Suppressor macrophage treated with lipopolysaccharide for 1 hour (primary cell): ENCODE measurements at places on chromosomes 7 and 10.

GRCh38 chr7:27204851-27205322 is 5.0 kb upstream of the HOXA13 start:
- DNase-seq, result no peak

GRCh38 chr10:2985729-2986232 is 81.6 kb upstream of the PFKP start:
- peak; percentile 24 for DNase-seq

GRCh38 chr7:100629117-100629716 is 12.1 kb downstream of the TFR2 start:
- DNase-seq, result peak; percentile 60

GRCh38 chr7:18119985-18120384 is 92.3 kb upstream of the PRPS1L1 start:
- no peak for DNase-seq

GRCh38 chr7:28081016-28081415 is 99.6 kb downstream of the JAZF1 start:
- DNase-seq, result no peak

DNA sequence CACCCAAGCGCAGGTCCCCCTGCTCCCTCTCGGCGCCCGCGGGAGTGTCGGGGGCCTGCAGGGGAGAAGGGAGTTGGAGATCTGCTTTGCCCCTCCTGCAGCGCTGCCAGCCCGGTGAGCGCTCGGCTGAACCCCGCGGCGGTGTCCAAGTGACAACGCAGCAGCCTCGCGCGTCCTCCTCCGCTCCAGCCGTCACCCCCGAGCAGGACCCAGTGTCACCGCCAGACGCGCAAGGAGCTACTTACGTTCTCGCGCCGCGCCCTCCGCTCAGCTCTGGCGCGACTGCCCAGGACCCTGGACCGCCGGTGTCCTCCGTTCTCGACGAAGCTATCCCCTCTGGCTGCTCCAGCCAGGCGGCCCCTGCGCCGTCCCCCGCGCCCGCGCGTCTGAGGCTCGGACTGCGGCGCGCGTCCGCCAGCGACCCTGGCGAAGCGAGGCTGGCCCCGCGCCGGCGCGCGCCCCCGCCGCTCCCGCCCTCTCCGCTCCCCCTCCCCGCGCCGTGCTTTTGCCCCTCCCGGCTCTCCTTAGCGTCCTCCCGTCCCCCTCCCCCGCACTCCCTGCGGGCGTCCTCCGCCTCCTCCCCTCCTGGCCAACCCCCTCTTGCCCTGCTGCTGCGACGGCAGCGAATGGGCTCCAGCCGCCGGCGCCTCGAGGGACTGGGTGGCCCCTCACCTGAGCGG is at the start of gene NRCAM:
TSS of gene NRCAM (minus strand) at position 439 of the 680 bp plus-strand sequence. CDS start 216,372 bp downstream, outside the sequence.
- peak; percentile 58 for DNase-seq

GRCh38 chr7:22586101-22586785 is 86.3 kb upstream of the STEAP1B start:
- no peak for DNase-seq

DNA sequence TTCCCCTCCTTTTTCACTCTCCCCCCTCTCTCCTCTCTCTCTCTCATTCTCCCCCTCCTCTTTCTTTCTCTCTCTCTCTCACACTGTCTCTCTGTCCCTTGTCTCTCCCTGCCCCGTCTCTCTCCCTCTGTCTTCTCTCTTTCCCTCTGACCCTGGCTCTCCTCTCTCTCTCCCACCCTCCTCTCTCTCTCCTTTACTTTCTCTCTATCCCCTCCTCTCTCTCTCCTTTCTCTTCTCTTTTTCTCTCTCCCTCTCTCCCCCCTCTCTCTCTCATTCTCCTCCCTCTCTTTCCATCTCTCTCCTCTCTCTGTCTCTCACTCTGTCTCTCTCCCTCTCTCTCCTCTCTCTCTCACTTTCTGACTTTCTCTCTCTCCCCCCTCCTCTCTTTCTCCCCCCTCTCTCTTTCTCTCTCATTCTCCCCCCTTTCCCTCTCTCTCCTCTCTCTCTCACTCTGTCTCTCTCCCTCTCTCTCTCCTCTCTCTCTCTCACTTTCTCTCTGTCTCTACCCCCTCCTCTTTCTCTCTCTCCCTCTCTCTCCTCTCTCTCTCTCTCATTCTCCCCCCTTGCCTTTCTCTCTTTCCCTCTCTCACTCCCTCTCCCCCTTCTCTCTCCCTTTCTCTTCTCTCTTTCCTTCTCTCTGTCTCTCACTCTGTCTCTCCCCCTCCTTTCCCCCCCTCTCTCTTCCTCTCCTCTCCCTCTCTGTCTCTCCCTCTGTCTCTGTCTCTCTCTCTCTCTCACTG is 18.9 kb upstream of the VPS37D start:
- no peak for DNase-seq

DNA sequence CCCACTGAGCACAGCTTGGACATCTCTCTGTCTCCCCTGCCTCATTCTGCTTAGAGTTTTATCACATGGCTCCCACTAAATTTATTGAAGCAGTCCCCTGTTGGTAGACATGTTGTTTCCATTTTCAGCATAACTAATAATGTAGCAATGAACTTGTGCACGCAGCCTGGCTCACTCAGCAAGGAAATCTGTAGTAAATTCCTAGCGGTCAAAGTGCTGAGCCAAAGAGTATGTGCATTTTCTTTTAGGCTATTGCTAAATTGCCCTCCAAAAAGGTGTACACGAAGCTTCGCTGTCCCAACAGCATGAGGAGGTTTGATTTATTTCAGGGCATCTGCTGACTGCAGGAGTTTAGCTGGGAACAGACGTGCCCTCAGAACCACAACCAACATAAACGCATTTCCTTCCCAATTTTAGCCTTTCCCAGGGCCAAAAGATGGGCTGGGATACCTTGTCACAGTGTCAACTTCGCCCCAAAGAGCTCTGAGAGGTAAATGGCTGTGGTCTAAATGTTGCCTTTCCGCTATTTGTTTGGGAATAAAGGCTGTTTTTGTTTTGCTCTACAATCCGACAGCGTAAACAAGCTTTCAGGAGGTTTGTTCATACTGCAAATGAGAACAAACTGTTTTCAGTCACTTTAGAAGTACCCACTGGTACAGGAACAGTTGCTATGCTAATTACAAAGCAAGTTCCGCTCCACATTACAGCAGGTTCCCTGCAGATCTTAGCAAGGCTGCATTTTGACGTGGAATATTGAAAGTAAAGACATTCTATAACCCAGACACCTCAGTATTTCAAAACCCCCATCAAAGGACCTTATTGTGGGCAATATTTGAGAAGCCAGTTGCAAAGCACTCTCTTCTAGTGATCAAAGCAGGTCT is 16.8 kb downstream of the VSIR start:
- DNase-seq, result no peak

GRCh38 chr7:46162609-46163008 is 241.5 kb upstream of the IGFBP3 start:
- DNase-seq, result no peak

DNA sequence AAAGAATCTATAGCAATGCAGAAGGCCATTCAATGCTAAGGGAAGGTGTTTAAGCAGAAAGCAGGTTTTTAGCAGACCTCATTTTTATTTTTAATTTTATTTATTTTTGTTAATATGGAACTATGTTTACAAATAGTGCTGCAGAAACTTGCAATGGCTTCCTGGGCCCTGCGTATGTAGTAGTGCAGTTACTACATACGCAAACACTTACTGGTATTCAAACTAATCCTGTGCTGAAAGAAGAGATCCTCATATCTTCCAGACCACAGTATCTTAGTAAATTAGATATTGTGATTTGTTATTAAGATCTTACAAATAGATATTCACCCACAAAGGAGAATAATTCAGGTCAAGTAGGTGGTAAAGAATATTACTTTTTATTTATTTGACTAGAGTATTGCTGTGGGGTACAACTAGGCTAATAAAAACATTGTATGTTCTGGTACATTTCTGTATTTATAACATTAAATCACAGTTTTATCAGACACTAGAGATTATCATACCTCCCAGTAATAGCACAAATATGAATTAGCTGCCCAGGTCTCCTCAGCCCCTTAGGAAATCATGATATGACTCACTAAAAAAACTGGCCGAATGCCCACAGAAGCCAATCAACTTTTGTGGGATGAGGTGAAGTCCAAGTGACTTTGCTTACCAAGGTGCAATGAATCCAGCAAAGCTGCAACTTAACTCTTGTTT is 57.6 kb downstream of the RNLS start:
- DNase-seq, result no peak

GRCh38 chr10:21293518-21294356 is 231.7 kb downstream of the SKIDA1 start:
- no peak for DNase-seq

- DNase-seq, result no peak
These were observed 44.5 kb downstream of the PLEKHA8 start for GRCh38 chr7:30072735-30073134.

GRCh38 chr10:13233358-13233757 is 816 bp downstream of the UCMA start:
- DNase-seq, result no peak

DNA sequence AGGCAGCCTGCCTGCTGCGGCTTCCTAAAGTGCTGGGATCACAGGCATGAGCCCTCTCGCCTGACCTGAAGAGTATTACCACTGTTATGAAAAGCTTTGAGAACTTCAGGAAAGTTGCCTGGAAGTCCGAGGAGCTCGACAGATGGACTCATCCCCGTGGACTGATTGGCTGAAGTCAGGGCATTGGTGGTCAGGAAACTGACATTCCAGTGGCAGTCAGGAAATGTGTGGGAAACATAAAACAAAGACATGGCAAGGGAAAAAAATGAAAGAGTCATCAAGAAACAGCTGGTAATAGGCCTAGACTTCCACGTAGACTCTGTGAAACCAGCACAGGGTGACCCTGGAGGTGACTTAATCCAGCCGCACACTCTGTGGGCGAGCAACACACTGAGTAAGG is 123.3 kb downstream of the CDH23 start:
- no peak for DNase-seq

GRCh38 chr7:158948376-158948775 is 92.0 kb downstream of the DYNC2I1 start:
- DNase-seq, result no peak

DNA sequence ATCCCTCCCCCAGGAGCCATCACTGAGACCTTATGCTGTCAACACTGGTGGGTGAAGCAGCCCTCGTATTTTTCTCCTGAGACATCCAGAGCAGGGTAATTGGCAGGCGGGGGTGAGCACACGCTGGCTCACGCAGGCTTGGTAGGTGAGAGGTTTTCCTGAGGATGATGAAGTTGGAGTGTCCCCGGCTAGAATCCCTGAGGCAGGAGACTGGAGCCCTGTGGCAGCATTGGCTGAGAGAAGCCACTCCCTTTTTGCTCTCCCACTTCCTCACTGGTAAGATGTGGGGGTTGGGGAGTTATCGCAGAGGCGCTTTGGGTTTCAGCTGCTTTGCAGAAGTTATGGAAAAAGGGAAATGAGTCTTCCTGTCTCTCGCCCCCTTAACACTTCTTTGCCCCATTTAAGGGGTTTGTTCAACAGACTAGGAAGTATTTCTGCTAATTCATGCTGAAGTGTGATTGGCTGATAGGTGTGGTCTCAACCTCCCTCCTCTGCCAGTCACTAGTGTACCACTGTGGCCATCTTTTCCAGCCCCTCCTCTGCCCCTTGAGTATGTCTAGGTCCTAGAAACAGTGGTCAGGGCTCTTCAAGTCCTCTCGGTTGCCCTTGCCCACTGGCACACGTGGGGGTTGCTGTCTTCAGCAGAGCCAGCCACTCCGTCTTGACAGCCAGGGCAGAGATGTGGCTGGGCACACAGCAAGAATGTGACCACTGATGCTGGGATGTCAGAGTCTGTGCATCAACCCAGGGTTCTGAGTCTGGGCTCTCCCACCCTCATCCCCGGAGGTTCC is 5.7 kb downstream of the ARPC1B start:
- DNase-seq, result peak; percentile 94

GRCh38 chr10:104076743-104077160 is 8.9 kb downstream of the COL17A1 start:
- no peak for DNase-seq

- no peak for DNase-seq
These were observed 10.1 kb upstream of the NKX2-3 start for GRCh38 chr10:99522470-99523250.

DNA sequence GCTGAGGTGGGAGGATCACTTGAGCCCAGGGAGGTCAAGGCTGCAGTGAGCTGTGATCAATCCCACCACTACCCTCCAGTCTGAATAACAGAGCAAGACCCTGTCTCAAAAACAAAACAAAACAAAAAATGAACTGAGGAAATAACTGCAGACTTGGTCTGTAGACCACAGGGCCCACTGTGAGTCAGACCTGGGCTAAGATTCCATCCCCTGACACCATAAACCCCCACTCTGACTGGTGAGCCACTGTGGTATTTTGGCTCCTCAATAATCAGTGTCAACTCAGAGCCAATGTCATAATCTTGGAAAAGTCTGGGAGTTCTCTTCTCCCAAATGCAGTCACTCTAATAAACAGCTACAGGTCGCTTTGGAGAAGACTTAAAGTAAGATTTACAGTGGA is 24.0 kb upstream of the ERCC6 start:
- DNase-seq, result no peak
